ENCODE measurements at places on chromosomes 2 and 18. TPM values are rescaled to one million over a fixed set of nuclear protein-coding genes. Genes with fewer than 3 reads are reported as not detected.

- DNase-seq: no peak
- no peaks in the 10 kb centered on the region for H3K27me3 ChIP-seq
- H3K36me3 ChIP-seq: no peaks in the 10 kb centered on the region
- H3K27ac ChIP-seq: no peak overlapping the region
These were observed 49.1 kb downstream of the CCDC85A start for GRCh38 chr2:56232912-56233311.

DNA sequence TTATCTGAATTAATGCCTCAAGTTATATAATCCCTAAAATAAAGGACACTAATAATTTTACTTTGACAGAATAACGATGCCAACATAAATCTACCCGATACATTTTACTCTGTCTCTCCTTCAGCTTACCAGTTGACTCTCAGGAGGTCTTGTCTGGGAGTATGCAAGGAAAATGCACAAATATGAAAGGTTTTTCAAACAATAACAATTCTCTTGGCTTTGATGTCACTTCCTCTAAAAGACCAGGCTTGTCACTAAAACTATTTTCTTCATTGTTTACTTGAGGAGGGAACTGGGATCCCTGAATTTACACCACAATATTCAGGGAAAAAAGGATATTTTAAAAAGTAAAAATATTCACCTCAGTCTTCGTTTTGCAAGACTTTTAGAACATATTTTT is 97.2 kb downstream of the SOS1 start:
- H3K36me3 ChIP-seq: peaks cover 23% of the 10 kb centered on the region
- DNase-seq: no peak
- no peak overlapping the region for H3K4me3 ChIP-seq
- peak overlapping the region; percentile 17 for H3K27ac ChIP-seq
- no peaks in the 10 kb centered on the region for H3K4me1 ChIP-seq

- no peak overlapping the region for H3K4me3 ChIP-seq
- no peak for DNase-seq
- no peaks in the 10 kb centered on the region for H3K4me1 ChIP-seq
- peaks cover 3% of the 10 kb centered on the region for H3K27me3 ChIP-seq
- no peaks in the 10 kb centered on the region for H3K36me3 ChIP-seq
- H3K27ac ChIP-seq: no peak overlapping the region
These were observed 529.1 kb upstream of the CDH7 start for GRCh38 chr18:65221736-65222135.

- no peak overlapping the region for H3K4me3 ChIP-seq
- no peaks in the 10 kb centered on the region for H3K36me3 ChIP-seq
- H3K27ac ChIP-seq: no peak overlapping the region
- no peaks in the 10 kb centered on the region for H3K4me1 ChIP-seq
These were observed 57.2 kb downstream of the ZNF385B start for GRCh38 chr2:179804206-179804605.

DNA sequence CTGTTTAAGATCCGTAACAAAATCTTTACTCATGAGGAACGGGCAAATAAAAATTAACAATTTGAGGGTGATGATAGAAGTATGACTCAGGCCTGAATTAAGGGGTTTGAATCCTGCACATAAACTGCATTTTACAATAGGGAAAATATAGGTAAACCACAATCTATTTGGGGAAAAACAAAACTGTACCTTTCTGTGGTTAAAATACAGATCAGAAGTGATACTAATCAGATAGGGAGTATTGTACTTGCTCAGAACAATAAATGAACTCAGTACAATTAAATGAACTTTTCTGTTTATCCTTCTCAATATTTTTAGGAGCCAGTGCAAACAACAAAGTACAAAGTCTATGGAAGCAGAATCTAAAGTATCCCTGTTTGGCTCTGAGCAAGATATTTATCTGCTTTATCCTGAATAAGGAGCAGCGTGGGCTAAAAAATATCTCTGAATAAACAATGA is 287.3 kb downstream of the ZNF385B start:
- no peaks in the 10 kb centered on the region for H3K4me1 ChIP-seq
- no peaks in the 10 kb centered on the region for H3K27me3 ChIP-seq
- no peak overlapping the region for H3K4me3 ChIP-seq

DNA sequence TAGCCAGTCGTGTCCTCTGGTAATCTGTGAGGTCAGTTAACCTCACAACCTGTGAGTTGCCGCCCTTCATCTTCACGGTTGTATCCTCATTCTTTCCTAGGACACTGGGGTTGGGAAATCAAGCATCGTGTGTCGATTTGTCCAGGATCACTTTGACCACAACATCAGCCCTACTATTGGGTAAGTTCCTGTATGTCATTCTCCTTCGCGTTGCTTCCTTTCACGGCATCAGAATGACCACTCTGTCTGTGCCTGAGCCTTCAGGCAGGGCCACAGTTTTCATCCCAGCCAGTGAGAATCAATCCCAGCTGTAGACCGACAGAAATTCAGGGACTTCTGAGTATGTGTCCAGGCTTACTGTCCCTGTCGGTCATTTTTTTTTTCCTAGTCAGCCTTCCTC is 67.1 kb downstream of the RAB31 start:
- H3K27me3 ChIP-seq: peaks cover 10% of the 10 kb centered on the region
- H3K4me3 ChIP-seq: no peak overlapping the region
- DNase-seq: no peak
- H3K36me3 ChIP-seq: no peaks in the 10 kb centered on the region

GRCh38 chr2:231786917-231787292 is 660 bp downstream of the COPS7B start:
- H3K4me1 ChIP-seq: peaks cover 80% of the 10 kb centered on the region
- no peaks in the 10 kb centered on the region for H3K27me3 ChIP-seq
- H3K27ac ChIP-seq: peak overlapping the region; percentile 68
- H3K36me3 ChIP-seq: peaks cover 9% of the 10 kb centered on the region

DNA sequence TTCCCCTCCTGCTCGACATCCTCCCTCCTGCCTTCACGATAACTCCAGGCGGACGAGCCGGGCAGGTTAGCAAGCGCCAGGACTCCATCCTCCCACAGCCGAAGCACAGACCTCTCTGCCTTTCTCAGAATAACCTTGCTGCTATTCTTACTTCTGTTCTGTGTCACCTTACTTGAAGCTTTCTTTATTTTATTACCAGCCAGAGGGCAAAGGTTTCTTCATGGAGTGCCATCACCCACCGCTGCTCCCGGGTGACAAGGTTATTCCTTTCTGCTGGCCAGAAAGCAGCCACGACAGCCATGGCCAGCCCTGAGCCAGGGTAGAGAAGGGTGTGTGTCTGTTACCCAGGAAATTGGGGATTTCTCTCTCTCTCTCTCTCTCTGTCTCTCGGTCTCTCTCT is 227.1 kb downstream of the ANAPC1 start:
- H3K27me3 ChIP-seq: no peaks in the 10 kb centered on the region
- H3K4me1 ChIP-seq: no peaks in the 10 kb centered on the region
- peaks cover 3% of the 10 kb centered on the region for H3K36me3 ChIP-seq
- H3K27ac ChIP-seq: no peak overlapping the region
- no peak for DNase-seq

DNA sequence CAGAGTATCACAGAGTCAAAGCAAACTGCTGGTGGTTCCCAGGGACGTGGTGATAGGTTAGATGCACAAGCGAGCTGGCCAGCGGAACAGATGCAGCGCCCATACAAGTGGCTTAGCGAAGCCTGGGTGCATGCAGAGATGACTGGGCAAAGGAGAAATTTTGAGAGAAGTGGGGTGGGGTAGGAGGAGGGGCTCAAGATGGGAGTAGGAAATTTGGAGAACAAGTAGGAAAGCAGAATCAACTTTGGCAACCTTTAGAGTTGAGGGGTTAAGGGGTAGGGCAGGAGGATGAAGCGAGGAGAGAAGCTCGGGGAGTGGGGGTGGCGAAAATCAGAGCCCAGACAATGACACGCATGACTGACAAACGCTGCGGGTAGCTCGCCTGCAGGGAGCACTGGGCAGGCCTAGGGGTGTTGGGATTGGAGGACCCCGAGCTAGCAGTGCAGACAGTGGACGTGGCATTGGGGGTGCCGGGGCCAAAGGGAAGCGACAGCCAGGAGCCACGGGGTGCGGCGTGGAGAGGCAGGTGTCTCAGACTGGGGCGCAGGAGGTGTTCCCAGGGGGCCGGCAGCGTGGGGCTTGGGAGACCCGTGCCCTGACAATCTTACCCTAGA is 431 bp downstream of the FAM98A start:
- H3K36me3 ChIP-seq: peaks cover 13% of the 10 kb centered on the region
- peak overlapping the region; percentile 98 for H3K4me3 ChIP-seq
- peaks cover 8% of the 10 kb centered on the region for H3K27me3 ChIP-seq
- H3K4me1 ChIP-seq: peaks cover 46% of the 10 kb centered on the region

DNA sequence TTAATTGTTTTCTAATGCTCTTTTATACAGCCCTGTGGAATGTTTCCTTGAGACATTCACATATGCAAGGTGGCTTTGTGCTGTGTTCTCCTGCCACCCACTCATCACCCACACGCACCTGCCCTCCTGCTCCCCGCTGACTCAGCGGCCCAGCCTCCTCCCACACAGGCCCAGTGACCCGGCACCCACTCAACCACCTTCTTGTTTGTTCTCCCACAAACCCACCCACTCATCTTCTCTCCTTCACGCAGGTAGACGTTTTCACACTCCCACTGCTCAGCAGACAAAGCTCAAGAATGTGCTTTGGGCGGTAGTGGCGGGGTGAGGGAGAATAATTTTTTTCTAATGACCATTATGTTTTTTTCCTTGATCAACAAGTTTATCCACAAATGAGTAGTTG is 28.6 kb upstream of the NEMP2 start:
- H3K36me3 ChIP-seq: peaks cover 4% of the 10 kb centered on the region
- no peak for DNase-seq
- no peak overlapping the region for H3K27ac ChIP-seq
- peaks cover 21% of the 10 kb centered on the region for H3K4me1 ChIP-seq

- H3K36me3 ChIP-seq: no peaks in the 10 kb centered on the region
- no peaks in the 10 kb centered on the region for H3K27me3 ChIP-seq
- no peaks in the 10 kb centered on the region for H3K4me1 ChIP-seq
- H3K4me3 ChIP-seq: no peak overlapping the region
These were observed 378.6 kb downstream of the EIPR1 start for GRCh38 chr2:2998971-2999370.

DNA sequence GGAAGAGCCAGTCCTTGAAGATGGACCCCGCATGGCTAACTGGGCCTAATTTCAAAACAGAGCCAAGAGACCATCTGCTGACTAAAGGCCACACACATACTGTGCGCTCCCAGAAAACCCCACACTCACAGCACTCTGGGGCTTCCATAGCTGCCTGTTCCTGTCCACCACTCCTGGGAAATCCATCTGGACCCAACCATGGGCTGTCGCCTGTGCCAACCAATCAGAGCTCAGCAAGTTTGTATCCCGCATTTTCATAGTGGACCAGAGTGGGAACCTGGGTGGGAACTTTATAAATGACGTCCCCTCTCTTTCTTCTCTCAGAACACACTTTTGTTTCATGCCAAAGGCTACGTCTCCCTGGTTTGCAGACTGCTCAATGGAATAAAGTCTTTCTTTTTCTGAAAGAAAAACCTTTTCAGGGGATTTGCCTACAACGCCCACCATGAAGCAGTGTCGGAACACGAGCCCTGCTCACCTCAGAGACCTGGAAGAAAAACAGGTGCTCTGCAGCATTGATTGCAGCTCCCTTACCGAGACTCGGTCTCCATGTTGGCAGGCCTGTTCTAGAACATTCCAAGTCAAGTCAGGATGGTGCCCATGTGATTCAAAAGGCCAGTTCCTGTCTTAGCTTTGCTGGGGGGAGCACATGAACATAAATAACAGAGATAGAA is 137.2 kb upstream of the GPC1 start:
- H3K4me1 ChIP-seq: no peaks in the 10 kb centered on the region
- no peak for DNase-seq
- H3K27me3 ChIP-seq: no peaks in the 10 kb centered on the region

DNA sequence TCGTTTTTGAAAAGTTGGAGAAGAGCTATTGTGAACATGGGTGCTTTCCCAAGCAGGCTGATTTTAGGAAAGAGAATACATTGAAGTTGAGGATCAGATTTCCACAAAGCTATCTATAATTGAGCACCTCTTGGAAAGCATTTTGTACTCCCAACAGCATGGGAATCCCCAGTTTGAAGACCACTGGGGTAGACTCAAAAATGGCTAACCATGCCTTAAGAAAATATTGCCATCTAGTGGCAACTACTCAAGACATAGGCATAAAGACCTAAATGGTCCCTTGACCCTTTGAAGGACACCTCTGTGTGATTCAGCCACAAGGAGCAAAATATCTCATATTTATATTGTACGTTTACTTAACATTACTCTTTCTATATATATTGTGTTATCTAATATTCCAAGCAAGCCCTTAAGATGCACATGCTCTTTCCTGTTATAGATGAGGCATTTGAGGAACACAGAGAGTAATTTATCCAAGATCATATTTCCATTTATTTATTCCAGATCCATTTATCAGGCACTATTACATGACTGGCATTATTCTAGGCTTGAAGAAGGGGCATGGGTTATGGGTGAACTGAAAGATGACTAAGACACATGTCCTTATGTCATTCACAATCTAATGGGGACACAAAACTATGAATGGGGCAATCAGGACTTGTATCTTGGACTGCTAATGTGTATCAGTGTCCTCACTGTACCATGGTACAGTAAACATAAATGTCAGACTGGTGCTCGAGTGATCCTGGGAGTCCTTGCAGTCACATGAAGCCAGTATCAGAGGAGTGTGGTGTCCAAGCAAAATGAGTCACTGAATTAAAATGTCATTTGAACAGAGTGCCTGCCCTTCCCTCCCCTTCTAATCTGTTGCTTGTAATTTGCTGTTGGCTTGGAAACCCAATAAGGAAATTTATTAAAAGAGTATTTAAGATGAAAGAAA is 121.0 kb upstream of the XPO1 start:
- peak; percentile 19 for DNase-seq
- H3K36me3 ChIP-seq: no peaks in the 10 kb centered on the region
- no peak overlapping the region for H3K4me3 ChIP-seq
- H3K27me3 ChIP-seq: no peaks in the 10 kb centered on the region
- peak overlapping the region; percentile 13 for H3K27ac ChIP-seq

DNA sequence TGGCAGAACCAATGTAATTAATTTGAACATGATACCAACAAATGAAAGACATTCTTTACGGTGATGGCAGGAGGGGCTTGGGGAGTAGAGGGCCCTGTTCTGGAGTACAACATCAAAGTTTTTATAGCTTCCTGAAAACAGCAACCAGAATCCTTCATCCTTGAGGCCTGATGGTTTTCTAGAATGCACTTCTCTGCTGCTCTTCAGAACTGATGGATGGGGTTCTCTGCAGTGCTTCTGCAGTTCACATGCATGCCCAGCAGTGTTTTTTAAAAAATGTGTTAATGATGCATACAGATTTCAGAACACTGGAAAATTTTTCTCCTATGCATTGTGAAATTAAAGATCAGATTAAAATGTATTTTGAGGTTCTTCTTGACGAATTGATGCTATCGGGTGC is 2.5 kb downstream of the LTBP1 start:
- no peak overlapping the region for H3K4me3 ChIP-seq
- no peak overlapping the region for H3K27ac ChIP-seq
- no peaks in the 10 kb centered on the region for H3K36me3 ChIP-seq
- peaks cover 2% of the 10 kb centered on the region for H3K27me3 ChIP-seq

Gene SLC14A1
- polyA plus RNA-seq: 12.4 TPM

Gene TNFRSF11A
- 16.8 TPM for polyA plus RNA-seq

Gene SIX3
- not detected for polyA plus RNA-seq

Gene NYAP2
- polyA plus RNA-seq: not detected

Gene ALPP
- polyA plus RNA-seq: not detected

Gene IL36G
- polyA plus RNA-seq: not detected

Data from immature natural killer cell (primary cell).